ENCODE measurements at places on chromosomes 1 and 21.

DNA sequence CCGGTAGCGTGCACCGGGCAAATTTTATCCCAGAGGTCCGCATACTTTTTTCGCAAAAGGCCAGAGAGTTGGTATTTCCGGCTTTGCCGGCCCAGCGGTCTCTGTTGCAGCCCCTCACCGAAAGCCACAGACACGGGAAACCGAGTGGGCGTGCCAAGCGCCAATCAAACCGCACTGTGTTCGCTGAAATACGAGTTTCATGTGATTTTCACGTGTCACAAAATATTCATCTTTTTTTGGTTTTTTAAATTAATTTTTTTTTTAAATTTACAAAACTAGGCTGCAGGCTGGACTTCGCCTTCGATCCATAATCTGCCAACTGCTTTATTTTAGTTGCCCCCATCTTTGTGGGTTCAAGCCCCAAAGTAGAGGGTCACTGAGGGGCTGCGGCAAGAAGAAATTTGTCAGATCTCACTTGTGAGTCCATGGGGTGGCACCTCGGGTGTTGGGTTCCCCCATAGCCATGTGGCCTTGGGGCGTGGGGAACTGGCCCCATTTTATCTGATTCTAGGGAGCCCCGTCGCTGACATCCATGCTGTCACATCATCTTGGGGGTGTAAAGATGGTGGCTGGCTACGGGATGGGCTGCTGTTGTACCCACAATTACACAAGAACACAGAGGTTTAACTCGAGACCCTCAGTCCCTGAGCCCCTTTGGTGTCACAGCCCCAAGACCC is 20.8 kb downstream of the SLC45A1 start:
- no peak for DNase-seq

- no peak for DNase-seq
Observed at GRCh38 chr1:37250371-37250770, 216.1 kb upstream of the GRIK3 start.

- no peak for DNase-seq
Observed at GRCh38 chr1:79310609-79311008, 304.1 kb upstream of the ADGRL4 start.

GRCh38 chr1:55448261-55448660 is 233.1 kb upstream of the USP24 start:
- DNase-seq: no peak

DNA sequence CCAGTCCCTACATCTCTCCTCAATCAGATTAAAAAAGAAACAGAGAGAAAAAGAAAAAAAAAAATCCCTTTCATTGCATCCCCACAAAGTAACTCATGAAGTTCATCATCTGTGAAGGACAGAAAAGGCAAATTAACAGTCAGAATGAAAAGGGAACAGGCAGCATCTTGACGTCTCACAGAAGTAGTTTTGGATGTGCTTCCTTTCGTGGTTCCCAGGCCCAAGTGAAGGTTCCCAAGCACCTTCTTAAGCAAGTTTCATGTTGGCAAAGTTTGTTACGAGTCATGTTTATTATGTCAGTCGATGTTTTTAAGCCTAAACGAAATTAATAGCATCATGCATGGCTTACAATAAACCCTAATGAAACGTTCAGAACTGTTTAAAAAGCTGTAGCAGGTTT is 475.2 kb downstream of the SETD4 start:
- DNase-seq: no peak

DNA sequence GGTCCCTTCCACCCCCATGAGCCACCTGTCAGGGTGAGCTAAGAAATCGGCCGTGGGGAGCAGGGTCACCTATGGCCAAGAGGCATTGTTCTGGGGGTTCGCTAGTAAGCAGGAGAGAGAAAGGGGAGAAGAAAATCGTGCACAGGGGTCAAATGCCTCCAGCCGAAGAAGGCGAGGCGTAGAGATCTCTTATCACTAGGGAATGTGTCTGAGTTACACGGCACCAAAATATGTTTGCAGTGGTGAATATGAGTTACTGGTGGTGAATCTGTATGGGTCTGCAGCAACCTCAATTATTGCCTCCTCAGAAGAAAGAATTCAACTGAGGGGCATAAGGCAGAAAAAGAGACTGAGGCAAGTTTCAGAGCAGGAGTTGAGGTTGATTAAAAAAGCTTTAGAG is 54.2 kb upstream of the RABGAP1L start:
- DNase-seq: no peak

- no peak for DNase-seq
Observed at GRCh38 chr1:234943836-234944402, 184.7 kb downstream of the TOMM20 start.

- DNase-seq: no peak
Observed at GRCh38 chr1:220889848-220890287, 10.6 kb downstream of the HLX start.

GRCh38 chr1:79499541-79499940 is 493.0 kb upstream of the ADGRL4 start:
- no peak for DNase-seq

DNA sequence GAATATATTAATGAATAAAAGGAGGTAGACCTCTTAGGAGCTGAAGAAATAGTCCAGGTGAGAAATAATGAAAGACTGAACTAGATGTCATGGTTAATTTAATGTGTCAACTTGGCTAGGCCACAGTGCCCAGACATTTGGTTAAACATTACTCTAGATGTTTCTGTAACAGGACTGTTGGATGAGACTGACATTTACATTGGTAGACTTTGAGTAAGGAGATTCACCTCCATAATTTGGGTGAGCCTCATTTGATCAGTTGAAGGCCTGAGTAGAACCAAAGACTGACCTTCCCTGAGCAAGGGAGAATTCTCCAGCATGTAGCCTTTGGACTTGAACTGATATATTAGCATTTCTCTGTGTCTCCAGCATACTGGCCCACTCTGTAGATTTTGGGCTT is 49.2 kb upstream of the TACSTD2 start:
- DNase-seq: no peak

- no peak for DNase-seq
Observed at GRCh38 chr1:53508991-53509666, 49.9 kb downstream of the DMRTB1 start.

- DNase-seq: no peak
Observed at GRCh38 chr1:229170778-229171505, 100.0 kb upstream of the RAB4A start.

- no peak for DNase-seq
Observed at GRCh38 chr1:231497629-231498152, 30.8 kb upstream of the TSNAX start.

- no peak for DNase-seq
Observed at GRCh38 chr1:182211386-182211785, 149.9 kb upstream of the ZNF648 start.

DNA sequence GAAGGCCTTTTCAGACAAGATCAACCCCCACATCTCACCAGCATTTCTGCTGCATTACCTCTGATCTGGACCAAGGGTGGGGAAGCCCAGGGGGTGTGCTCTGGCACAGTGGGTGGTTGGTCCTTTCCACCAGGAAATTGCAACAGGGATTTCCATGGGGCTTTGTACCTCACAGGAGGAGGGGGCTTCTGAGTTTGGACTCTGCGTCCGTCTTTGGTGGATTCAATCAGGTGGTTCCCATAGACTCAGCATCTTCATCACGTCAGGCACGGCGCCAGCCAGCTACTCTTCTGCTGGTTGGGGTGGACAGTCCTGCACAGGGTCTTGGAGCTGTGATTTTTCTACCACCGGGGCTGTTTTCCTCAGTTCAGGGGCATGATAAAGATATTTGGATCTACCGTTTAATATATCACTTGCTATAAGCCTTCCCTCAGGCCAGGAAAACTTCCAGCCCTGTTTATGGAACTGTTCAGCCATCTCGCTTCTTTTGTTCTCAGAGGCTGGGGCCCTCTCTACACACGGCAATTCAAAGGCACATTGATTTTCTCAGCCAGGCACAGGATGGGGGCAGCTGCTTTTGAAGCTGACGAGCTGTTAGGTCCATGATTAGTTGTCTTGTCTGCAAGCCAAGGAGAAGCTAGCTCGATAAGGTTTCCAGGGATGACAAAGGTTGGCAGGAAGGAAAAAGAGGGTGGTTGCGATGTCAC is 467.3 kb downstream of the CAMTA1 start:
- DNase-seq: no peak

DNA sequence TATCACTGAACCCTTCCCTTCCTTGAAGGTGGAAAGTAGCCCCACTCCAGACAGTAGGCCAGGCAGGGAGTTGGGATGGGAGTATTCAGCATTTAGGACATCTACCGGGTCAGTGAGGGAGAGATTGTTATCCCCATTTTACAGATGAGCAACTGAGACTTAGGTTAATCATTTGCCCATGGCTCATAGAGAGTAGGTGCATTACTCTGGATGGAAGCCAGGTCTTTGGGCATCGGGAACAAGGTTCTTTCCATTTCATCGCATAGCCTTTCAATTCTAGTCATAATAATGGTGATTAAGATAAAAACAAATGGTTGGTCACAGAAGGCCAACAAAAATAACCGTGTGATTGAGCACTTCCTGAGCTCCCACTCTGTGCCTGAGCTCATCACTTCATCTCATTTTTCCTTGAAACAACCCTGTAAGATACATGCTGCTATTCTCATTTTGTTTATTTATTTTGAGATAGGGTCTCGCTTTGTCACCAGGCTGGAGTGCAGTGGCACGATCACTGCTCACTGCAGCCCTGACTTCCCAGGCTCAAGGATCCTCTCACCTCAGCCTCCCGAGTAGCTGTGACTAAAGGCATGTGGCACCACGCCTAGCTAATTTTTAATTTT is 64.8 kb downstream of the NAV1 start:
- no peak for DNase-seq

DNA sequence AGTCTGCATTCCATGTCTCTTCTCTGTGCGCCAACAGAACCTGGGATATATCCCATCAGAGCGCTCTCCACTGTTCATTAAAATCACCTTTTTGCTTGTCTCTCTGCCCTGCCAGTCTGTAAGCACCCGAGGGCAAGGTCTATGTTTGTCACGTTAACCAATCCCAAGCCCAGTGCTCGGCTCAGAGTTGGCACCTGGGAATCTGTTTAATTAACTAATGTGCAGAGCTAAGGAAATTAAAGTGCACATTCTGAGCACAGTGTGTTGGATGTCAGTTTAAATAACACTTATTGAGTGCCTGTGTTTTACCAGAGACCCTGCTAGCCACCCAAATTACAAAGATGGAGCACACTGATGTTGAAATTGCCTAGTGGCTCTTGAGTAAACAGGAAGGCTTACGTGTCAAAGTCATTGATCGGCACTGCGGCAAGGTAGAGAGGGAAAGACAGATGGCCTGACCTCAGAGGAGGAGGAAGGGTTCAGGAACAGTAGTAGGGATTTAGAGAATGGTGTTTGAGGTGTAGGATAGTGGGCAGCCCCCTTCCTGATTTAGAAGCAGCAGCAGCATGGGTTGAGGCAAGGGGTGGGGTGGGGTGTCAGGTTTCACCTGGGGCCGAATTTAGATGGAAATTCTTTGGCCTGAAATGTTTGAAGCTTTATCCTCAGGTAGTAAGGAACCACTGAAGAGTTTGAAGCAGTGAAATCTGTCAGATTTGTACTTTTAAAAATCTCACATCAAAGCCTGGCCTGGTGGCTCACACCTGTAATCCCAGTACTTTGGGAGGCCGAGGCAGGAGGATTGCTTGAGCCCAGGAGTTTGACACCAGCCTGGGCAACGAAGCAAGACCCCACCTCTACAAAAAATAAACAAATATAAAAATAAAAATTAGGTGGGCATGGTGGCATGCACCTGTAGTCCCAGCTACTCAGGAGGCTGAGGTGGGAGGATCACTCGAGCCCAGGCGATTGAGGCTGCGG is 7.7 kb downstream of the ARMH1 start:
- no peak for DNase-seq

- no peak for DNase-seq
Observed at GRCh38 chr1:197585809-197586208, 189.5 kb downstream of the DENND1B start.

DNA sequence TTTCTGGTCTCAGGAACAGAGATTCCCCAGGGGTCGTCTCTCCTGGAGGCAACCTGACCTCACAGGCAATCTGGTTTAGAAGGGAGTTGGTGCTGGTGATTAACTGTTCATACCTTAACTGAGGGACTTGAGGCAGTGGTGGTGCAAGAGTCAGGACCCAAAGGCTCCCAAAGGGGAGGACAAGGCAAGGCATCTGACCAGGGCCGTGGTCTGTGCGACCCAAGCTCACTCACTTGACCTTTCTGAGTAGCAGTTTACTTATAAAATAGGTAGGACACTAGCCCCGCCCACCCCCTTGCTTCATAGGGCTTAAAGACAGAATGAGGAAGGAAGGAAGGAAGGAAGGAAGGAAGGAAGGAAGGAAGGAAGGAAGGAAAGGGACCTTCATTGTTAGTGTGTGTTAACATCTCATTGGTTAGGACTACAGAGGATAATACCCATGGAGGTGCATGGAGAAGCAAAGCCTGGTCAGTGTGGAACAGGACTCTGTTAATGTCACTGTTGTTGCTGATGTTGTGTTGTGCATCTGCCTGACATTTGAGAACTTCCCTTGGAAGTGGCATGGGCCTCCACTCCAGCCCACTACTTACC is 4.6 kb upstream of the KCNA2 start:
- DNase-seq: no peak

- no peak for DNase-seq
Observed at GRCh38 chr1:244160455-244161235, 109.6 kb downstream of the ZBTB18 start.

GRCh38 chr1:209749670-209750323 is 6.1 kb upstream of the TRAF3IP3 start:
- DNase-seq: no peak

GRCh38 chr1:211638246-211638645 is 37.2 kb downstream of the NEK2 start:
- DNase-seq: no peak

- DNase-seq: no peak
Observed at GRCh38 chr1:85134583-85135391, 66.0 kb downstream of the SYDE2 start.

DNA sequence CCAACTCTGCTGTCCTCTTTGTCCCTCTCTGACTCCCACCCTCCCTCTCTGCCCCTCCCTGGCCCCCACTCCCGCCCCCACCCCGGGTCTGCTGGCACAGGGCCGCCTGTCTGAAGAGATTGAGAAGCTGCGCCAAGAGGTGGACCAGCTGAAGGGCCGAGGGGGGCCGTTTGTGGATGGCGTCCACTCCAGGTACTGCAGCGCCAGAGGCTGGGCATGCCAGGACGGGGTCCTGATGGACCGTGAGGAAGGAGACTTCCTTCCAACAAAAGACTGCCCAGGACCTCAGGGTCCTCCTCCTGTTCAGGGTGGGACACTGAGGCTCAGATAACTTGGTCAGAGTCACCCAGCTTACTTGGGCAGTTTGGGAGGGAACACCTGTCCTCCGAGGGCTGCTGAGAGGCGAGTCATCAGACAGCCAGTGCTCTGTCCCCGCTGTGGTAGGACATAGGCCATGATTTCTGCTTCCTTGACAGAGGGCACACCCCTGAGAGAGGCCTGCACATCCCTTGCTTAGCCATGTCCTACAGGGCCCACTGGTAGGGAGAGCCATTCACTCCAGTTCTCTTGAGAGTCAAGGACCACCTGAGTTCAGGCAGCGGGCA is 23.4 kb downstream of the PPFIA4 start:
- no peak for DNase-seq

GRCh38 chr1:207151920-207152319 is 47.9 kb downstream of the C4BPA start:
- no peak for DNase-seq

Data from putamen (tissue), 1 donor.